CD4-positive, alpha-beta memory T cell (primary cell): ENCODE measurements at places on chromosomes 16 and 17.
A peak's percentile ranks its signal among the peaks of the same experiment; 100 is the strongest.

DNA sequence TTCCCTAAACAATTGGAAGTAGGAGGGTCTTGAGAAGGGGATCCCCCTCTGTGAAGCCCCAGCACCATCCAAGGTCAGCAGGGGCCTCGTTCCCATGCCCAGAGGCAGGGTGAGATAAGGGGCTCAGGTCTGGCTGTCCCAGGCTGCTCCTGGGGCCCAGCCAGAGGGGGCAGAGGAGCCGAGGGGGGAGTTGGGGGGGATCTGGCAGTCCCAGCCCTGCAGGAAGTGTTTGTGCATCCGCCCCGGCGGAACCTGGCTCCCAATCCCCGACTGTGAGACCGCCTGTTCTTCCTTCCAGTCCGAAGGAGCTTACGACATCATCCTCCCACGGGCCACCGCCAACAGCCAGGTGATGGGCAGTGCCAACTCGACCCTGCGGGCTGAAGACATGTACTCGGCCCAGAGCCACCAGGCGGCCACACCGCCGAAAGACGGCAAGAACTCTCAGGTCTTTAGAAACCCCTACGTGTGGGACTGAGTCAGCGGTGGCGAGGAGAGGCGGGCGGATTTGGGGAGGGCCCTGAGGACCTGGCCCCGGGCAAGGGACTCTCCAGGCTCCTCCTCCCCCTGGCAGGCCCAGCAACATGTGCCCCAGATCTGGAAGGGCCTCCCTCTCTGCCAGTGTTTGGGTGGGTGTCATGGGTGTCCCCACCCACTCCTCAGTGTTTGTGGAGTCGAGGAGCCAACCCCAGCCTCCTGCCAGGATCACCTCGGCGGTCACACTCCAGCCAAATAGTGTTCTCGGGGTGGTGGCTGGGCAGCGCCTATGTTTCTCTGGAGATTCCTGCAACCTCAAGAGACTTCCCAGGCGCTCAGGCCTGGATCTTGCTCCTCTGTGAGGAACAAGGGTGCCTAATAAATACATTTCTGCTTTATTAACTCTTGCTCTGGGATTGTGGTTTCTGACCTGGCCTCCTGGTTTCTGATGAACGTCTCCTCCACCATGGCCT lies 14.9 kb downstream of the GPRC5C start:
- DNase-seq: no peak

- DNase-seq: no peak
These were observed 9.4 kb upstream of the MAP2K6 start for GRCh38 chr17:69405096-69405495.

- no peak for DNase-seq
These were observed 755 bp upstream of the TUFM start for GRCh38 chr16:28846933-28847273.

DNA sequence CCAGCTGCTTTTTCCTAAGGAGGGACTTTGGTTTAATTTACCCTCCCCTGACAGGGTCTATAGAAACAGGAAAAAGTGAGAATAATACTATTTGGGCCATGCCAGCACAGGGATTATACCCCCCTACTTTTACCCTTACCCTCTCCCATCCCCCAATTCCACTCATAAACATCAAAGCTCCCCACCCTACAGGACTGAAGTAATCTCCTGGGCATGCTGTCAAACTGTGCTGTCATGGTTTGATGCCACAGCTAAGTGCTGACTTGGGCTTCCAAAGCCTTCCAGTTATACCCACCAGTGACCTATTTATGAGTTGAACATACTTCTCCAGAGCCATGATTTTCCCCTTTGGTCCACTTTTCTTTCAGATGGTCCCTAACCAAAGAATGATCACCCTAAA lies 12.8 kb downstream of the PHF12 start:
- no peak for DNase-seq

- no peak for DNase-seq
These were observed 37.8 kb downstream of the TMEM235 start for GRCh38 chr17:78268951-78269905.

DNA sequence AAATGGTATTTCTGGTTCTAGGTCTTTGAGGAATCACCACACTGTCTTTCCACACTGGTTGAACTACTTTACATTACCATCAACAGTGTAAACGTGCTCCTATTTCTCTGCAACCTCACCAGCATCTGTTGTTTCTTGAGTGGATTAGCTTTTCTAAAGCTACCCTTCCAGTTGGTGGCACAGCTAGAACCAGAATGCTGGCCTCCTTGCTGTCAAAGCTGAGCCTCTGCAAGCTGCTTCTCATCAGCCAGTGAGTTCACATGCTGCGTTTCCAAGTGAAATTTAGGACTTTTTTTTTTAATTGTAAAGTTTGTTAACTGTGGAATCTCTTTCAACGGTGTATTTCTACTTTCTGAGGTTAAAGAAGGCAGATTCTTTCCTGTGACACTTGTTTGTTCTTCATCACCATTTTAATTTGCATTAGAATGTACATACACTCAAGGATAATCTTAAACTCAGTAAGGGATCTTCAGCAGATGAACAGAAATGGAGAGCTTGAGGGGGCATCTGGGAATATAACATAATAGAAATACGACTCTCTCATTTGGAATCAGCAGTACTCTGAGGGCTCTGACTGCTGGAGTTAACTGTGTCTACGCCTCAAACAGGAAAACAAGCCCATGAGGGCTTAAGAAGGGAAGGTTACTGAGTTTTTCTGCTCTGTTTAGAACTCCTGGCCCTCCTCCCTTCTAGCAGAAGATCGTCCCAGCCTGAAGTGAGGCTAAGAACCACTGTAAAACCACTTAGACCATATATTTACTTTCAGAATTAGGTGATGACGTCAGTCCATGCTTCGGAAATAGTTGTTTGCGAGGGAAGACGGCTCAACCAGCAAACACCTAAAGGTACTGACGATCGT lies 148.4 kb upstream of the FAM20A start:
- no peak for DNase-seq

DNA sequence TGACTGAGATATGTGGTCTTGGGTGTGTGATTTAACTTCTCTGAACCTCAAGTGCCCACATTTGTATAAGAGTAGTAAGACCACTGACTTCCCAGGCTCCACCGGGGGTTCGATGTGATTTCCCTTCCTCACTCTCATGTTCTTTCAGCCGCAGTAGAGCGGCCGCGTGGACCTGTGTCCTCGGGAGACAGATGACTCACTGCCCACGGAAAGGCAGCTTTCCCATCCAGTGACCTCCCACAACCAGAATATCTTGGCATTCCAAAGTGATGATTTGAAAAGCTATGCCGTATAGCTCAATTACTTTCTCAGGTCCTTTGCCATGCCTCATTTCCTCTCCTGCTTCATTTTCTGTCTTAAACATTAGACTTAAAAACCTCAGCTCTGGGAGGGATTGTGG lies 73.6 kb downstream of the IL21R start:
- DNase-seq: no peak

DNA sequence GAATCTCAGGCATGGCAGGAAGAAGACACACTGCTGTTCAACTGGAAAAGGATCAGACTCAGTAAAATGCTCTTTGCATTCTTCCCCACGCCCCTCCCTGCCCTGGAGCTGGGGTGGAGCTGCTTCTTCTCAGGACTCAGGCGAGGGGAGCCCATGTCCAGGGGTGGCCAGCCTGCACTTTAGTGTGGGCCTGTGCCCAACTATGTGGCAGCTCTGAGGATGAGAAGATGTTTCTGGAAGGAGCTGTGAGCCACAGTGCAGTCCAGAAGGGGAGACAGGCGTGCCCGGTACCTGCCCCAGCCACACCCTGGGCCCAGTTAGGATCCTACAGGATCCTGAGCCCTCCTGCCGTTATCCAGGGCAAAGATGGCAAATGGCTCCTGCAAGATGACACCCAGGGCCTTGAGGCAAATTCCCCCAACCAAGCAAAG lies 120.3 kb downstream of the ANKRD11 start:
- DNase-seq: no peak

DNA sequence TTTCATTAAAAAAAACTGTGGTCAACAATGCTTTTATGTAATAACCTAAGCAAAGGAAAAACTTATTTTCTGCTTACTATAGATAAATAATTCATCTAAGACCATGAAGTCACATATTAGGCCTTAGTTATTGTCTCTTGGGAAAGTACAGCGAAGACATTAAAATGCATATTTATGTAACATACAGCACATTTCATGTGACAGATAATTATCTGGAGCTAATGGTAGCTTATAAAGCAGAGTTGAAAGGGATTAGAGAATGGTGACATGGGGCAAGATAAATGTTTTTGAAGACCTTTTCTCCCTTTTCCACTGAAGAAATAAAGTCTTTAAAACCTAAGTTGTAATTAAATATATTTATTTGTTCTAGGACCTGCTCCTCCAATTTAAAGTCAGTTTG lies 9.7 kb downstream of the MEIOC start:
- no peak for DNase-seq

GRCh38 chr17:83170571-83171260 lies 91.3 kb downstream of the METRNL start:
- no peak for DNase-seq

DNA sequence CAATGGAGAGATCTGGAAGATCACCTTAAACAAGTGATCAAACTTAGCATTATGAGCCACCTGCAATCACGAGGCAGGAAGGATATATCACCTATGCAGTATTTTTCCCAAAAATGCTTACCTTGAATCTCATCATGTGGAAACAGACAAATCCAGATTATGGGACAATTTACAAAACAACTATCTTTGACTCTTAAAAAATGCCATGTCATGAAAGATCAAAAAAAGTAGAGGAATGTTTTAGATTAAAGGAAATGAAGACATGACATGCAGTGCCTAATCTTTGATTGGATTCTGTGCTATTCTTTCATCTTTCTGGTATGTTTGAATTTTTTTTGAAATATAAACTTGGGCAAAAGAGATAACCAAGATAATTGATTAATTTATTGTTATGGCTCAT lies 95.9 kb downstream of the KPNA2 start:
- DNase-seq: no peak

DNA sequence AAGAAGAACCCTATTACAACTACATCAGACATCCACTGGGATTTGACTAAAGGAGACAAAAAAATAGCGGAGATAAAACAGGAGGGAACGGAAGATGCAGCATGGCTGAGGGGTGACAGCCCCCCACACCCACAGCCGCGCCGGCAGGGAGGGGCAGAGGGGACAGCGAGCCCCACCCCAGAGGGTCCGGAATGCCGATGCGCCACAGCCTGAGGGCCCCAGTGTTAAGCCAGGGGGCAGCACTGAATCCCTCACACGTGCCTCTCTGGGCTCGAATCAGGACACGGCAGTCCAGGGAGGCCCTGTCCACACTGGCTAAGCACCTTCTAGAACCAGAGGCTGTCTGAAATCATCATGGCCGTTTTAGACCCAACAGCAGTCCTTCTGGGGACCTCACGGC lies 18.8 kb downstream of the MAP1LC3B start:
- no peak for DNase-seq

DNA sequence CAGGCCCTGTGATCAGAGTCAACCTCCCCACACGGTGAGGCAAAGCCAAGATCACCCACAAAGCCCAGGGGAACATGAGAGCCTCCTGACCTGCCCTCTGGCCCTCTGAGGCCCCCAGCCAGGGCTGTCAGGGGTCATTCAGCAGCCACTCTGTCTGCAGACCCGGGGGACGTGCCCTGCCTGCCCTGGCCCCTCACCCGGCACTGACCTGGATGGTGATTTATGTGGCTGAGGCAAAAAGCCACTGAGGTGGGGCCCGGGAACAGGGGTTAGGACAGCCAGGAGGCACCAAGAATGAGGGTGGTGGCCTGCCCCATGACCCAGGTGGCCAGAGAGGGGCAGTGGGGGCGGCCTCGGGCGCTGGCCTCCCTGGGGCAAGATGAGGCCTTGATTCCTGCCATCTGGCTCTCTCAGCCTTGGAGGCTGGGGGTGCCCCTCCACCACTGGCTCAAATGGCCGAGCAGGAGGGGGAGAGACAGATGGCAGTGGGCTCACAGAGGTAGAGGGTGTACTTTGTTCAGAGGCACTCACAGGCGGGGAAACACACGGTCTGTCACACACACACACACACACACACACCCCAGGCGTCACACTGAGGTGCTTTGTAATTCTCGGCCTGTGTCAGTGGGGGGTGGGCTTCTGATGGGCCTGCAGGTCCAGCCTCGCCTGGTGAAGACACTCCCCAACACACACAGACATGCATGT lies 174.0 kb upstream of the GSE1 start:
- no peak for DNase-seq

- peak; percentile 46 for DNase-seq
These were observed at the start of gene XYLT1 for GRCh38 chr16:17470908-17471718. TSS of gene XYLT1 (minus strand) at chr16:17470960. CDS start at chr16:17470796, 164 bp downstream.

GRCh38 chr16:57966986-57967385 lies 3.9 kb downstream of the CNGB1 start:
- no peak for DNase-seq

- DNase-seq: no peak
These were observed 62.9 kb downstream of the PRMT7 start for GRCh38 chr16:68373528-68374245.

DNA sequence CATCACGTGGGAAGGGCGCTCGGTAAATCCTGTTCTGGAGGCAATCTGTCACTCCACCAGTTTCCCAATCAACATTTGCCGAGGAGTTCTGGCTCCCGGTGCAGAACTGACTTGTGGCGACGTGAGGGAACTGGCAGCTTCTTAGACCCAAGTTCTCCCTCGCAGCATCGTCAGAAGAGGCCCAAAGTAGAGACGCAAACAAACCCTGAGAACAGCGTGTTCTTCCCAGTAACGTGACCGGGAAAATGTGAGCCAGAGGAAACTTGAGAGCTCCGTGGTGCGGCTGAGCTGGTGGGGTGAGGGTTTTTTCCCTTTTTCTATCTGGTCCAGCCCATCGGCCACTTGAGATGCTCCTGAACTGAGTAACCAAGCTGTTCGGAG lies 158.9 kb upstream of the CACNG5 start:
- no peak for DNase-seq

GRCh38 chr16:84916850-84917249 lies 94.5 kb downstream of the ZDHHC7 start:
- no peak for DNase-seq

GRCh38 chr17:41421116-41421515 lies 3.3 kb downstream of the KRT37 start:
- DNase-seq: no peak

- no peak for DNase-seq
These were observed 133.9 kb upstream of the NUDT7 start for GRCh38 chr16:77588389-77588788.

GRCh38 chr16:29996766-29997250 lies 767 bp downstream of the INO80E start:
- no peak for DNase-seq

- no peak for DNase-seq
These were observed 8.1 kb downstream of the CHMP6 start for GRCh38 chr17:80999536-81000333.
